Glutamatergic neuron (in vitro differentiated cells): ENCODE measurements at places on chromosomes 11 and 22.

GRCh38 chr11:79371152-79371551 is 69.7 kb downstream of the TENM4 start:
- DNase-seq = no peak

GRCh38 chr11:1875093-1875850 is 16.4 kb downstream of the PRR33 start:
- peak; percentile 34 for DNase-seq

DNA sequence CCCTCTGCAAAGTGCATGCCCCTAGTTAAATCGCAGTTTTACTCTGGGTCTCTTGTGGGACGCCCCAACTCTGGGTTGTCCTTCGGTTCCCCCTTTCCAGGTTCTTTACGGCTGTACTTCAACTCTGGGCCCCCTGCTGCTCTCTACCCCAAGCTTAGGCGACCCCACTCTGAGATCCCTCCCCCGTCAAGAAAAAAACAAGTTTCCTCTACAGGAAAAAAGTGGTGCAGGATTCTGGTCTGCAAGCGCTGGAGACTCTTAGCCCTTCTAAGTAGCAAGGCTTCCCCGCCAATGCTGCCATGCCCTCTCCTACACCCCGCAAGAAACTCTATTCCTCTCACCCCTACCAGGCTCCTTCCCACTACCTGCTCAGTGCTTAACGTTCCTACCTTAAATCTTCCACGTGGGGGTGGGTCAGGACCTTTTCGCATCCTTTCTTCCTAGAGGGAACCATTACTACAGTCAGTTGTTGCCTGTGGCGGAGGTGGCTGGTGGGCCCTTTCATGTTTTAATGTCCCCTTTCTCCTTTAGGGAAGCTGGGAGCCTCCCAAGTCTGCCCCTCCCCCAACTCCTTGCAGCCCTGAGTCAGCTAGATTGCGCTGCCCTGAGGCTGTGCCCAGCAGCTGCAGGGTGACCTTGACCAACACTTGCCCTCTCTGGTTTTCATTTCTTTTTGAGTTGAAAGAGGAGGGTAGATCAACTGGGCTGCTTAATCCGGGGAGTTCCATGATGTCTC is 1.4 kb downstream of the NEFH start:
- peak; percentile 40 for DNase-seq

- peak; percentile 56 for DNase-seq
Measured at GRCh38 chr11:125214601-125215565, 50.3 kb downstream of the PKNOX2 start.

GRCh38 chr22:44369293-44369661 is 56.5 kb upstream of the SHISAL1 start:
- DNase-seq = peak; percentile 38

GRCh38 chr22:48483764-48484528 is 1343.7 kb downstream of the BRD1 start:
- no peak for DNase-seq

- no peak for DNase-seq
Measured at GRCh38 chr22:47401592-47401898, 639.1 kb downstream of the TBC1D22A start.

- peak; percentile 29 for DNase-seq
Measured at GRCh38 chr11:126421271-126421671, 65.8 kb downstream of the ST3GAL4 start.

DNA sequence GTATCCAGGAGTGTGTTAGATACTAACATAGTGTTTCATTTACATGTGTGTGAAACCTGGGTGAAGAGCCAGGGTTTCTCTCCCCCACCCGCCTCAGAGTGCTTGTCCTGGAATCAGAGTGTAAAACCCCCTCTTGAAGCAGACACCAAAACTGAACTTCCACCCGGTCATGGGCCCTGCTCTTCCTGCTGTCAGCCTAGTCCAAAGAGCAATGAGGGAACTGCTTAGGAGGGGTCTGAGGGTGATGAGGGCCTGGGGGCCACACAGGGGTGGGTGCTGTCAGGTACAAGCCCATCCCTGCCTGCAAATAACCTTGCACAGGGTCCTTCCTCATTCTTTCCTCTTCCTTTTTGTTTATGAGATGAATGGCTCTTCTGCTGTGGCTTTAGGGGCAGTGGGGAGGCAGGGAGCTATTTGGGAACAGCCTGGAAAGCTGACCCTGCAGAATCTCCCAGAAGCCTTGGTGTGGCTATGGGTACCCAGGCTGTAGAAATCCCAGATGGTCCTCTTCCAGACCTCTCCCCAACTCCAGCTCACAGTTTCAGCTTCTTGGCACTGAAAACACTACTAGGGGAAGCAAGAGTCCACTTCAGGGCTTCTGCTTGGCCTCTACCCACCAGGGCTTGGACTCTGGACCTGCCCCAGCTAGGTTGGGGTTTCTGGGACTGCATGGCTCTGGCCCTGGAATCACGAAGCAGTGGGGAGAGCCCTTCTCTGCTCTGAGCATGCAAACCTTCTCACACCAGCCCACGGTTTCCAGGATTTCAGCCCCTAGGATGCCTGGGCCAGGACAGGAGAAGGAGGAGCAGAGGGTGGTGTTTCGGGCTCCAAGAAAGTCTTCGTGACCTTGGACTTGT is 8.5 kb downstream of the BATF2 start:
- DNase-seq = no peak

DNA sequence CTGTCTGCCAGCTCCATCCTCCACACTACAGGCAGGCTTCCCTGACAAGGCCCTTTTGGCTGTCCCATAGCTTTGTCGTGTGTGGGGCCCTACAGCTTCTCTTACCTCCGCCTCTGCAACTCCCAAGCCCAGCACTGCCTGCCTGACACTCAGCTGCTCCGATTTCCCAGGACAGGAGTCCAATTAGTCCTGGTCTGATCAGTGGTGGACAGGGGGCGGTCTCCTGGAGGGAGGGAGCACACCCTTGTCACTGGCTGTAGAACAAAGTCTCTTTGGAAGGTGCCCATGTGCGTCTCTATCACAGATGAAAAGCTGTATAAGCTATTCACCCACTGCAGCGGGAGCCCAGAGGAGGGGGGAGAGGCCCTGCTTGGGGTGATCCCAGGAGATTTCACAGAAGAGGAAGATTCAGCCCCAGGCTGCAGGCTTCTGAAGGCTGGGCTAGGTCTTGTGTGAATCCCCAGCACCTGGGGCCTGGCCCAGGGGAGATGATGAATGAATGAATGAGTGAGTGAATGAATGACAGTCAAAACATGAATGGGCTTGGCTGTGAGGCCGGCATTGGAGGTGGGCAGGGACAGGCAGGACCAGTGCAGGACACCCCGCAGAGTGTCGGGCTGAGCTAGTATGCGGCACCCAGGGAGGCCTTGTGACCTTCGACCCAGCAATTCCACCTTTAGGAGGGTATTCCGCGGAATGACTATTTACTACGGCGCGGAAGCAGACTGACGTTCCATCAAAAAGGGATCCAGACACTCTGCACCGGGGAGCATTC is 142.4 kb downstream of the CACNA1I start:
- no peak for DNase-seq

GRCh38 chr11:64341851-64342791 is 2.1 kb downstream of the CCDC88B start:
- peak; percentile 94 for DNase-seq

GRCh38 chr22:24463071-24463760 is 31.9 kb upstream of the UPB1 start:
- no peak for DNase-seq

- DNase-seq = no peak
Measured at GRCh38 chr22:44542561-44543222, 44.7 kb upstream of the RTL6 start.

GRCh38 chr11:62542750-62543567 is 3.6 kb downstream of the AHNAK start:
- DNase-seq = peak; percentile 88
